ENCODE measurements at places on chromosomes 5 and 9.

DNA sequence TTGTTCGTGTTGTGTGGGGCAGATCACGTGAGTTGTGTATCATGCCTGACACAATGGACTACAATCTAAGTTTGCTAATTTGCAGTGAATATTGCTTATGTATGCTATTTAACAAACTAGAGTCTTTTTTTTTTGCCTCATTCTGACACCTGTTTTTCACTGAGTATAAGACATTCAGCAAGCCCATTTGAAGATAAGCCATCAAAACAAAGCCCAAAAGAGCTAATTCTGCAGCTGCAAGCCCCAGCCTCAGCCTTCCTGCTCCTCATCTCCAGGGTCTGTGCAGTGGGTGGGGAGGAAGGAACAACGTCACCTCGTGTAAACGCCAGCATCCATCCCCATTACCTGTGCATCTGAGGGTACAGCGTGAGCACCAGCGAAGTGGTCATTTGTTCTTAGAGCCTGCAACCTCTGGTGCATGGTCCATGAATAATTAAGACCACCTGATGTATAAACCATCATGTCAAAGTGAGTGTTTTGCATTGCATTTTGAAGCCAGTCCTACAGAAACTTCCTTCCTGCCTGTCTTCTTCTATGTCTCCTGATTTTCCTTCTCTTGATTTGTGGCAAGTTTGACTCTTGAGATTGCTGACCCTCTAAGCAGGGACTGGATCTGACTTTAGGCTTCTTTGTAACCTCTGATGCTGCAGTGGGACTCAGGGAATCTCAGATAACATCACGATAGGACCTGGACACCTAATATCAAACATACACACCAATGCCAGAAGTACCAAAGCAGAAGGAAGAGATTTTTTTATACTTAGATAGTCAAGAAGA lies 73.2 kb downstream of the FGF1 start:
- DNase-seq, result no peak

DNA sequence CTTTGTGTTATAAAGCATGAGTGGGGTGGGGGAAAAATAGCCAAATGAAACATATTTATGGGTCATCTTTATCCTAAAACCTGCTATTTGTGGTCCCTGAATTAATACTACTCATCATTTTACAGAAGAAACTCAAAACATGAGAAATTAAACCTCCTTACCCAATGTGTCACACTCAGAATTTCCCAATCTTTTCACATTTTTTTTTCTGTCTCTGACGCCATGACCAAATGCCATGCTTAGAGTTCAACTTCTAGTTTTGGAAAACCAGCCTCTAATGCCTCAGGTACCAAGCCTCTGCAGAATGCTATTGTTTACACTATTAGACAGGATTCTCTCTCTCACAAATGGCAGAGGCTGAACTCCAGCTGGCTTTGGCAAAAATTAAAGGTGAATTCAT lies 505.5 kb upstream of the WWC1 start:
- DNase-seq, result peak; percentile 50

- no peak for DNase-seq
Observed at GRCh38 chr5:42168091-42168670, 243.1 kb downstream of the FBXO4 start.

GRCh38 chr5:54753034-54753433 lies 232.4 kb downstream of the ESM1 start:
- DNase-seq, result peak; percentile 71

DNA sequence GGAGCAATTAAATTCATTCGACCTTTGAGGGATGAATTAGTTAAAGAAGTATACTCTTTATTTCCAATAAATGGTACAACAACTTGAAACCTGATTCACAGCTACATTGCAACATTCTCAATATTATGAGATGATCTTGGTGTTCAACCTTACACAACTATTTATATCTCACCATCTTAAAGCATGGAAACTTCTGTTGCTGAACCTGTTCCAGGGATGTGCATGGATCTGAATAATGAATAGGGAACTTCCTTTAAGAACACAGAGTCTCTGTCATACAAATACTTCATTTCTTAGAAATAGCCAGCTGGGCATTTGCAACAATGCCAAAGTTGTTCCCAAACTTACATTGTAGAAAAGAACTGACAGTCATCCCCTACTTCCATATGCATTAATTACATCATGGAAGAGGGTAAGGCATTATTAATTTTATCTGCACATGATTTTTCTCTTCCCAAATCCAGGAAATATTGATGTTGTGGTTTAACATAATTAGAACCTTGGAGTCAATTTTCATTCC lies 39.8 kb upstream of the CCDC112 start:
- DNase-seq, result no peak

DNA sequence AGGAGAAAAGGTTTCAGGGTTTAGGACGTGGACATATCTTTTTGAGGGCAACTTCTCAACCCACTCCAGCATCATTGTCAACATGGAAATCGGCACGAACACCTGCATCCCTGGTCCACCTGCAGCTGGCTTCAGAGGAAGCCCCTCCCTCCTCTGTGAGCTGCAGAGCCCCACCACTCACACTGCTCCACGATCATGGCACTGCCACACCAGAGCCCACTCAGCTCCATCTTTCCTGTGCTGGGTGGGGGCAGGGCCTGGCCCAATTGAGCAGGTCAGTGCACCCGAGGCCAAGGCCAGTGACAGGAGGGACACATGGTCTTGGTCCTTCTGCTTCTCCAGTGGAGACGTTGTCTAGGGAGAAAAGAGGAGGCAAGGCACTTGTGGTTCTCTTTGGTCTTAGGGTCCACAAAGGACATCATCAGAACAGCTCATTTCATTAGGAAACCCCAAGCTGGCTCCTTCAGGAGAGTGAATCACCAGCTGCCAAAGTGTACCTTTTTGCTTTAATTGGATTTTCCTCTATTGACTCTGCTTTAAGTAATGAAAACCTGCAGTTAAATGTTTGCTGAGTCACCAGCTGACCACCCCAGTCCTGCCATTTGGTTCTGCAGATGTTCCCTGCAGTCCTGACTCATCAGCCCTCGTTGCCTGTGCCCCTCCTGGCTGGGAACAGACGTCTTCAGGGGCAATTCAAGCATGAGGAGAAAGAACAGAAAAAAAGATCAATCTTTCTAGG lies 56.2 kb downstream of the UBE2QL1 start:
- peak; percentile 21 for DNase-seq

- DNase-seq, result no peak
Observed at GRCh38 chr5:15082096-15082495, 210.5 kb upstream of the ANKH start.

- no peak for DNase-seq
Observed at GRCh38 chr9:137580209-137580953, 1.7 kb upstream of the DPH7 start.

DNA sequence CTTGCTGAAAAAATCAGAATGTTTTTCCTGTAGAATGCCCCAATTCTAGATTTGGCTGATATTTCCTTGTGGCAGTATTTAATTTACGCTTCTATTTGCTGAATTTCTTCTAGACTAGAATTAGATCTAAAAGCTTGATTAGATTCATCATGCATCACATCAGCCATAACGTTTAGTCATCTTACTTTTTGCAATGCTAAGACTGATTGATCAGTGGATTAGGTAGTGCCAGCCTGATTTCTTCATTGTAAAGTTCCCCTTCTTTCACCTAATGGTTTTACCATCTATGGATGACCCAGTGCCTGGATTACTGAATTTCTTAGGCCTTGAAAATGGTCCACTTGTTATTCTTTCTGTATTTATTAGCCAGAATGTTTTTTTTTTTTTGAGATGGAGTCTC lies 83.9 kb downstream of the PBX3 start:
- DNase-seq, result no peak

- no peak for DNase-seq
Observed at GRCh38 chr5:81065492-81065891, 105.3 kb downstream of the RASGRF2 start.
